ENCODE measurements at places on chromosomes 1 and 21.

DNA sequence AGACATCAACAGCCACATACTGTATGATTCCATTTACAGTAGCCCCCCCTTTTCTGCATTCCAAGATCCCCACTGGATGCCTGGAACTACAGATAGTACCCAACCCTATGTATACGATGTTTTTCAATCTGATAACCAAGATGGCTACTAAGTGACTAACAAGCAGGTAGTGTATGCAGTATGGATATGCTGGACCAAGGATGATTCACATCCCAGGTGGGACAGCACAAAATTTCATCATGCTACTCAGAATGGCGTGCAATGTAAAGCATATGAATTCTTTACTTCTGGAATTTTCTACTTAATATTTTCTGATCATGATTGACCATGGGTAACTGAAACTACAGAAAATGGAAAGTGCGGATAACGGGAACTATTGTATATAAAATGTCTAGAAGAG, 30.0 kb upstream of the MRPS6 start:
- DNase-seq, result no peak

- no peak for DNase-seq
Observed at GRCh38 chr1:96508233-96508632, 213.4 kb upstream of the PTBP2 start.

DNA sequence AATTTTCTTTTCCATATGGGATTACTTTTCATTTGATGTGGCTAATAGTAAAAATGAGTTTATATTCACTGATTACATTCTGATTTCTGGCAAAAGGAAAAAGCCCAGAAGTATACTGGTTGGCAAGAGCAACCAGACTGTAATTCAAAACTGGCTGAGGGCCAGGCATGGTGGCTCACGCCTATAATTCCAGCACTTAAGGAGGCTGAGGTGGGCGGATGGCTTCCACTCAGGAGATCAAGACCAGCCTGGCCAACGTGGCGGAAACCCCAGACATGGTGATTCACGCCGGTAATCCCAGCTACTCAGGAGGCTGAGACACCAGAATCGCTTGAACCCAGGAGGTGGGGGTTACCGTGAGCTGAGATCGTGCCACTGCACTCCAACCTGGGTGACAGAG, 14.5 kb downstream of the SYT11 start:
- DNase-seq, result no peak

DNA sequence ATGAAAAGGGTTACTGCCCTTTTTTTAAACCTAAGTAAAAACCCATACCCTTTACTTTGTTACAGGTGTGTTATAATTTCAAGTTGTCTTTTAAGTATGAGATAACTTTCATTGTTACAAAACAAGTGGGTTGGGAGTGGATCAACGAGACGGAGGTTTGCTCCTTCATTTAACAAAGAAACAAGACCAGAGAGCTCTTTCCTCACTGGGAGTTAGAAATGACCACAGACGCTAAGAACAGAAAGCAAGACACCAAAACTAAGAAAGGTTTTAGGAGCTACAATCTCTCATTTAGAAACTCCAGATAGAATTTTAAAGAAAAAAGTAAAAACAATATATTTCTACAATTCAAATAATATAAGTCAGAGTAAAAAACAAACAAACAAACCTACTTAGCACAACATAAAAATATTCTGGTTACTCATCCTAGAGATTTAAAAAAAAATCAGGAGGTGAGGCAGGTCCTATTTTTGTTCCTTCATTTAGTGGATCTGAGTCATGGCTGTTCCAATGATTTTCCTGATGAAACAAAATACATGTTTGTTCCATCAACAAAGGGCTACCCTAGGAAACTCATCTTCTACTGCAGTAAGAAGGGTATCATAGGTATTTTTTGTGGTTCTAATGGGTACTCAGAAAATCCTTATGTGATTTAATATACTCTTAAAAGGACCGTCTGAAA, 33.0 kb downstream of the APP start:
- DNase-seq, result no peak

DNA sequence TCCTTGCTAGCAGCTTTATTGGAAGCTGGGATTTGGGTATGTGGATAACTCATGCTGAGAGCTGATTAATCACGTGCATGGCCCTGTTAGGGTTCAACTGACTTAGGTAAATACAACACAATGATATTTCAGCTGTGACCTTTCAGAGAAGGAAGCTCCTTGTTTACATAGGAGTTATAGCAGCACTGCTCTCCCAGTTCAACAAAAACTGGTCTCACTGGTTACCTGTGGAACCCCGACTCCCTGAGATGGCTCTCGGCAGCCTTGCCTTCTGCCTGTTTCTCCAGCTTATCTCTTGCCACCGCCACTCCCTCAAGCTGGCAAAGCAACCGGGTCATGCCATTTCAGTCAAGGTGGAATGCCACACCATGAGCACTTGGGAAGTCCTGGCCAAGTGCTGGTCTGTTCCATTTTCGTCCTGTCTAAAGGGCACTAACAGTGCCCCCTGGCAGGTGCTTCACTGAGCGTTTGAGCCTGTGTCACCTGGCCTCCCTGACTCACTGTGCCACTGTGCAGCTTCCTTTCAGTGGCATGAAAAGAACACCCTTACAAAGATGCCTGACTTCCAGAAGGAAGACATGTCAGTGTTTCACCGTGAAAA, 31.6 kb downstream of the DOP1B start:
- DNase-seq, result no peak

- no peak for DNase-seq
Observed at GRCh38 chr1:77308889-77309621, 27.2 kb downstream of the AK5 start.

DNA sequence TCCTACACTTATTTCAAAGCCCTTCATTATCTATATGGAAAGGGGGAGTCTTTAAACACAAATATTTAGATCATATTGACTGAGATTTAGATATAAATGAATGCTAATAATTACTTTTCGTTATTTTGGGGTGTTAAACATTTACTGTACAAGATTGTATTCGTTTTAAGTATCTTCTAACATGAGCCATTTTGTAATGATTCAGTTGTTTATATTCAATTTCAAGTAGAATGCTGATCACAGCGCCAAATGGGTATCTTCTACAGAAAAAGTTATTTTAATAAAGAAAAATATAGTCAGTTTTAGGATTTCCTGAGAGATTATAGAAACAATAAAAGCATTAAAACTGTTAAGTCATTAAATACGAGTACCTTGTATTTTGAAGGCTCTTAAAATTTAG, 104.5 kb upstream of the HNRNPU start:
- no peak for DNase-seq

DNA sequence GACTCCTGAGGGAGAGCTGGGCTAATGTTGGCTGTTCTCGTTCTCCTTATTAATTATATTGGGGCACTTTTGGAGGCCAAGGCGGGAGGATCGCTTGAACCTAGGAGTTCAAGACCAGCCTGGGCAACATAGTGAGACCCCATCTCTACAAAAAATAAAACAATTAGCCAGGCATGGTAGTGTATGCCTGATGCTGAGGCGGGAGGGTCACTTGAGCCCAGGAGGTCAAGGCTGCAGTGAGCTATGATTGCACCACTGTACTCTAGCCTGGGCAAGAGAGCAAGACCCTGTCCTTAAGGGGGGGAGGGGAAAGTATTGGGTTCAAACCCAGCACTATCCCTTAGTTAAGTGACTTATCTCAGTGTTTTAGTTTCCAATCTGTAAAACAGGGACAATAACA, 70.0 kb upstream of the NBPF3 start:
- DNase-seq, result no peak

GRCh38 chr1:227913396-227913763, 34.4 kb downstream of the WNT9A start:
- DNase-seq, result no peak

DNA sequence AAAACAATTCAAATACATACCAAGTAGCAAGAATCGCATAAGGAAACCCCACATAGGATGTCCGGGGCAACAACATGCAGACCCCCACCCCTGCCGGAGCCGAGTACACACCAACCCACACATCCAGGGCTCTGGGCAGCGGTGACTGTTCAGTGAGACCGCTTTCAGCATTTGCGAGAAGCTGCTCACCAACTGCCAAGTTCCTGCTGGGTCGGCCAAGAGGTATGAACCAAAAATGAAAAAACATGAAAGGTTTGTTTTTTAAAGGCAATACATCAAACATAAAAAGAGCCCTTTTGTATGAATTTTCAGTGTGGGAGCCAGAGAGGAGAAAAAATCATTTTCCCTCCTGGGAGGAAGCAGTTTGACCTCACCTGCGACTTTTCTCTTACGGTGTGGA, 92.3 kb downstream of the SIM2 start:
- DNase-seq, result no peak

GRCh38 chr1:232865102-232865931, 60.1 kb downstream of the MAP10 start:
- no peak for DNase-seq

DNA sequence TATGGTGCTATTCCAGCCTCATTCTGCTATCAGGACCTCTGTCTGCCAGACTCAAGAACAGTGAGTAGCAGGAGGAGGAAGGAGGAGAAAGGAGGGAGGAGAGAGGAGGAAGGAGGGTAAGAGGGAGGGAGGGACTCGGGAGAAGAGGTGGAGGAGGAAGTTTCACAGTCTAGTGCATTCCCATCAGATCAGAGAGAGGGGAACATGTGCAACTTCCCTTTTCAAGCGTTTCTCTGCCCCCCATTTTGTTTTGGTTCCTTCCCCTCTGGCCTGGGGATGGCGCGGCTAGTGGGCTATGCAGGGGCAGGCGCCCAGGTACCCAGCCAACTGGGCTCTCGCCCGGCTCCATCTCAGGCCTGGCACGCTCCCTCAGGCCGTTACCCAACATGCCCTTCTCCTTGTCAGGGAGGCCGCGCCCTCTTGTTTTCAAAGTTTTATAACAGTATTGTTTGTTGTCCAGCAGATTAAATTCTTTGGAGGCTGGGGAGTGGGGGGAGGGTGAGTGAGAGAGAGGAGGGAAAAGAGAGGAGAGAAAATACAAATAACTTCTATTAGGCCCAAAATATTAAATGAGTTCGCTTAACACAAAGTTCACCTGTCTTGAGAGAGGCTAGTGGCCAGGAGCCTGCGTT, 56.0 kb downstream of the CD46 start:
- DNase-seq, result no peak

GRCh38 chr1:243623841-243624240, 226.2 kb downstream of the AKT3 start:
- no peak for DNase-seq

- no peak for DNase-seq
Observed at GRCh38 chr1:165645654-165646366, 14.8 kb downstream of the MGST3 start.

DNA sequence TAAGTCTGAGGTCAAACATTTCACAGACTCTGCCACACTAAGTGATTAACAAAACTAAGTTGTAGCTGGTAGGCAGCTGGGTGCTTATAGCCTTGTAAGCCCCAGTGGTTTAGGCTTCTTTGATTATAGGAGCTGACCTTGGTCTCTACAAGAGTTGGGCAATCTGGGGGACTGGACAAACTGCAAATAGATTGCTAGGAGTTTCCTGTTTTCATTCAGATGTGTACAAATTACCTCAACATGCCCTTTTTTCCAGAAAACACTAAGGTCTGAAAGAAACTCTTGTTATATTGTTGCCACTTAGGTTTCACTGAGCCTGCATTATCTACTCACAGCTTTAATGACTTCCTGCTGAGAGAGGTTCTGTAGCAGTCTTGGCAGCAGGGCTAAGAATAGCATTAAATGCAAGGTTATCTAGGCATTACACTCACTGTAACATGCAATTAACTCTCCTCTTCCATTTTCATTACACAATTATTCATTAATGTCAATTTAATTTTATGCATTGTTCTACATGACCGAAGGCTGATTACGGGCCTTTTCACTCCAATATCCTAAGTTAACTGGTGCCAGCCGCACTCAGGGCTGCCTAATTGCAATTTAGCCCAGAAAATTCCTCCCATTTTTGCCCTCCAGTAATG, 314.0 kb downstream of the LMO4 start:
- no peak for DNase-seq

GRCh38 chr1:248853663-248854375, 5.1 kb downstream of the ZNF692 start:
- DNase-seq, result no peak

DNA sequence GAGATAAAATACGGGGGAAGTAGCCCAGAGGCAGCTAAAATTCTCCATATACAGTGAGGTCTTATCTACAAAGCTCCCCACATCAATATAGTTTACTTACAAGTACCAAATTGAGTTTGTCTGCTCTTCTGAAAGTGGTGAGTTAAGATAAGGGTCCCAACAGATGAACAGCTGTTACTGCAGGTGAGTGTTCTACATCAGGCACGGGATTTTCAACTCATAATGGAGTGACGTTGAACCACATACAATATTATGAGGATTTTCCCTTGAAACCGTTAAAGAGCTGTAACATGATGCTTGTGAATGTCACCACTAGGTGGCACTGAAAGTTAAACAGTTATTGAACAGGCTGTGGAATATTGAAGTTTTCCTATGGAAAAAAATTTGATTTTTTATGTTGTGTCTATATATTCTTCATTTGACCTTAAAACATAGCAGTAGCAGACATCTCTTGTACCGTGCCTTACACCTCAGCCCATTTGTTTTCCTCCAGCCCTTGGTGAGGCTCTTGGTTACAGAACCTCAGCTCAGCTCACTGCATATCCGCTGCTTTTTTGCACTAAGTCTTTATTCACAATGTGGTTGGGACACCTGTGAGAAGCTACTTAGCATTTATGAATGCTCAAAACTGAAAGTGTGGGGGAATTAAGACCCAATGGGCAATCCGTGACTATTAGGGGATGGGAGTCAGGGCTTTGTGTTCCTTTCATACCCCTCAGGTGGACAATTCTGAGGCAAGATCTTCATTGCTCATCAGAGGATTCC, 23.2 kb downstream of the CD1D start:
- DNase-seq, result peak; percentile 26

DNA sequence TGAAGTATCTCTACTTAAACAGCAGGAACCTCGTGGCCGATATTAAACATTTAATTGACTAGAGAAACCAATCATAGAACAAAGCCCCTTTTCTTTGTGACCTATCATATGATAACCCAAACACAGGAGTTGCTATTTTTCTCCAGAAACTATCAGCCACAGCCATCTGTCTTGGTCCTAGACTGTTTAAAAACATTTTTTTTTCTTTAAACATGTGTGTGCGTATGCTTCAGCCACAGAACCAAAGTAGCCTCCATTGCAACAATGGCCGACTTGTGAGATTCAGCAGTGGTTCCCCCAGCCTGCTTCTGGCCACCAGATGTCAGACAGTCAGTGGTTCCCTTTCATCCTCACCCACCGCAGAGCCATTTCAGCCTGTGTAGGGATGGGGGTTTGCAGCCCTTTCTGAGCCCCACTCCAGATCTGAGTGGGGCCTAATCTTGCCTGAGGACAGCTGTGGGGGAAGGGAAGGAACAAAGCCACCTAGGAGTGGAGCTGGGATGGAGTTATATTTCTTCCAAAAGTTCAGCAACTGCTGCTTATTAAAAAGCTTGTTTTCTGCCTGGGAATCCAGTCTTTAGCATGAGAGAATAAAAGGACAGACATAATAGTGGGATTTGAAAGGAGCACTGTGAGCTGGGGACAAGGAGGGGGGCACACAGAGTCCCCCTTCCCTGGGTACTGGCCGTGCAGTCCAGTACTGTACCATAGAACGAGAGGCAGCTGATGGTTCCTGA, 11.7 kb upstream of the IGSF3 start:
- no peak for DNase-seq

All from activated CD4-positive, alpha-beta T cell treated with anti-CD3 and anti-CD28 coated beads for 4 hours (primary cell).